Forelimb muscle (tissue), 1 donor: ENCODE measurements at places on chromosomes 12 and 14. TPM values are rescaled to one million over a fixed set of nuclear protein-coding genes. Genes with fewer than 3 reads are reported as not detected.

DNA sequence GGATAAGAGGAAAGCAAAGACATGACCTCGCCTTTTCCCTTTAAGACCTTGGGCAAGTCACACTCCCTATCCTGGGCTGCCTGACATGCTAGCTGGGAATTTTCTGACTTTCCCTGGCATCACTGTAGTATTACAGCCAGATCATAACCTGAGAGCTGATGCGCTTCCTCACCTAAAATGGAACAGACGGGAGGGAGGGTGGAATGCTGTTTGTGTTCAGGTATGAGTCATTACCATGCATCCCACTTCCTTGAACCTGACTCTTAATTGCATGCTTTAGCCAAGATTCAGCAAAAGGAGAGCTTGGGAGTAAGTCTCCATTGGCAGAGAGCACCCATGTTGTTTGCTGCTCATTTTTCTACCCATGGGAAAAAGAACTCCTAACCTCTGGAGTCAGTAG lies 156.5 kb downstream of the KCNK10 start:
- DNase-seq, result no peak

DNA sequence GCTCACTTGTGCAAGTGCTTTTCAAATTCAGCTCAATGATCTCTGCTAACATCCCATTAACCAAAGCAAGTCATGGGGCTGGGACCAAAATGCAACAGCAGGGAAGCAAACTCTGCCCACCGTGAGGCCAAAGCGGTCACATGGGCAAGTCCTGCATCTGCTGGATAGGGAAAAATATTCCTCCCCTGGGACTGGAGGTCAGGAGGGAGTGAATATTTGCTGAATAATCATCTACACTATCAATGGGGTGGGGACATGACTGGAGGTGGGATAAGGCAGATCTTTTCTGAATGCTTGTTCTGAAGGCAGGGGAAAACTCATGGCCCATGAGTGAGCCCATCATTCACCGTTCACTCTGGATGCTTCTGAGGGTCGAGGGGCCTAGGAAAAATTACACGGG lies 45.1 kb upstream of the VRK1 start:
- DNase-seq, result no peak

- no peak for DNase-seq
These were observed 53.0 kb downstream of the SMUG1 start for GRCh38 chr12:54135621-54136350.

DNA sequence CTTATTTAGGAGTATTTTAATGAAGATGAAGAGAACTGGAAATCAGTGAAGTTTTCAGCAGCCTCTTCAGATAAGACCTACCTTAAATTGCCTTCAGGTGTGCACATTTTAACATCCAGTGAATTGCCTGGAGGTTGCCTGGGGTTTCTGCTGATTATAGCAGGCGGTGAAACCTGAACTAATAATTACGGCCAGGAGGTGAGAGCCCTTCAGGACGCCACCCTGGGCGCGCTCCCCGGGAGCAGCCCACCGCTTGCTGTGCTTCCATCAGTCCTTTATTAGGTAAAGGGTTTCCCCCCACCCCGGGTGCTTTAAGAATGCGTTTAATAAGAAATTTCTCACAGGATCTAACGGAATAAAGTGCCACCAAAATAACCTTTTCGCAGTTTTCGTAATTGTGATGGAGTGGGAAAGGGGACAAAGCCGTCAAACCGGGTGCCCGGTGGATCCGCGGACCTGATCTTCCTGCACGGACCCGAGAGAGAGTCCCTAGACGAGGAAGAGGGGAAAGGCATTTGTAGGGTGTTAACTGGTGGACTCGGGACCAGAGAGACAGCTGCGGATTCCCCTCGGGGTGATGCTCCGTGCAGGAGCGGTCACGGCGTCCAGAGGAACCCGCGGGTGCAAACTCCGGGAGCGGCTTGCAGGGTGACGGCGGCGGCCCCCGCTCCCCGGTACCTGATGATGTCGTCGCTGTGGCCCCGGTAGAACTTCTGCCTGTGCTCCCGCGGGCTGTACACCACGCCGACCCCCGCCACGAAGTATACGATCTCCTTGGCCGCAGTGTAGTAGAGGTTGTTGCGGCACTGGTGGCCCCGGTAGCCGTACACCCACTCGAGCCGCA lies 902 bp downstream of the EML5 start:
- DNase-seq, result no peak

- peak; percentile 22 for DNase-seq
These were observed 68.6 kb upstream of the MAX start for GRCh38 chr14:65170768-65171507.

GRCh38 chr12:111076611-111077451 lies 156.5 kb upstream of the MYL2 start:
- no peak for DNase-seq

- DNase-seq, result no peak
These were observed 275.4 kb downstream of the TRHDE start for GRCh38 chr12:72547573-72547972.

DNA sequence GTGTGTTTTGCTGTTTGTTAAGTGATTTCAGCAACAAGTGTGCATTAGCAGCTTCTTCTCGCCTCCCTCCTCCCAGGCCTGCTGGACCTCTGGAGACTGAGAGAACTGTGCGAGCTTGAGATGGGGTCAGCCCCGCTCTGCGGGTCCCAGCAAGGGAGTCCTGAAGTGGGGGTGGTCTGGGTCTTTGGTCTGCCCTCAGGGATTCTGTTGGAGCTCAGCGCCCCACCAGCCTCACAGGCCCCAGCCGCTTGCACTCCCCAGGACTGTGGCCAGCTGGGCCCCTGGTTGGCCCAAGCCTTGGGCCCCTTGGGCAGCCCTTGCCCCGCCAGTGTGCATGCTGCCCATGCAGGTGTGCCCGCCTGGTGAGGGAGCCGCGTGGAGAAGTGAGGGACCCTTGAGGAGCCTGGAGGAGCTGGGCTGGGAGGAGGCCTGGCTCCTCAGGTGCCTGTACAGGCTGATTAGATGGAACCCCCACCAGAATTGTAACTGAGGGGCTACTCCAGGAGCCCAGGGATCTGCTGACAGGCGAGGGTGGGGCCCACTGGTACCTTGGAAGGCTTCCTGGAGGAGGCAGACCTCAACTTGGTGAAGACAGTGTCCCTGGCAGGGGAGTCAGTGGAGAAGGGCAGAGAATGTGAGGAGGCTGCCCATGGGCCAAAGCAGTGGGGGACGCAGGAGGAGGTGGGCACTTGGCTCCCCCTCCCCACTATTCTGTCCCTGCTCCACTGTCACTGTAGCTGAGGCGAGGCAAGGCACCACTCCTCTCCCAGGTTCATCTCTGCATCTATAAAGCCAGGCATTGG lies 56.7 kb downstream of the BEGAIN start:
- DNase-seq, result no peak

DNA sequence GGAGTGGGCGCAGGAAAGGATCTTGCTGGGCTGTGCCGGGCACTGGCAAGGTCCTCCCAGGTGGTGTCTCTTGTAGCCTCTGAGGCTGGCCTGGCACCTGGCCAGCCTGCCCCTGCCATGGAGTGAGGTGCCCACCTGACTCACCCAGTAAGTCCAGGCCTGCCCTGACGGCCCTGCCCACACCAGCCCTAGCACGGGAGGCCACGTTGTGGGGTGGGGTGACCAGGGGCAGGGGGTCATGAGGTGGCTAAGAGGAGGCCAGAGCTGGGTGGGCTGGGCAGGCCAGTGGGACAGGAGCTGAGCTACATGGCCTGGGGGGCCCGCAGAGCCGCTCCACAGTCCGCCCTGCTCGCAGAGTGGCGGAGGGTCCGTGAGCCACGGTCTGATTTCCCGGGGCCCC lies 45.4 kb downstream of the KIF26A start:
- DNase-seq, result no peak

DNA sequence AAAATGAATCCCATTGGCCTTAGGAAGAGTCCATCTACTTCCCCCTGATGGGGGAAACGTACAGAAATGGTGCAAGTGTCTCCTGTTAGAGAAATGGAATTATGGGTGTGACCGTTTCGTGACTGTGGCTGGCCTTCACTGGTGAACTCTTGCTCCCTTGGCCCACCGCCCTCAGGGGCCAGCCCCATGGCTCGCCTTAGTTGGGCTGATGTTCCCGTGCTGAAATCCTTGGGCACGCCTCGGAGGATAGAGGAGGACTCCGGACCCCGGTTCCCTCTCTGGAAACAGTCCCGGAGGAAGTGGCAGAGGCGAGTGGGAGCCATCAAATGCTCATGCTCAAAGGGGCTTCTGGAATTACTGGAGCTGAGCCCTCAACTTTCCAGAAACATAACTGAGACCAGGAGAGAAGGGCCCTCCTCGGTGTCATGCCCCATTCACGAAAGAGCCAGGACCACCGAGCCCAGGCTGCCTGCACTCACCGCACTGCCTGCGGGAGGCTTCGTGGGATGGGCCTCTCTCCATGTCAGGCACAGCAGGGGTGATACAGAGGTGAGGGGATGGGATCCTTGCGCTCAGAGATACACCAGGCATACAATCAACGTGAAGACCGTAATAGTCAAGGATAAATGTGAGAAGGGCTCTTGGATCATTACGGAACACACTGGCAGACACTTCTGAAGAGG lies 10.1 kb upstream of the CACNA2D4 start:
- no peak for DNase-seq

GRCh38 chr12:39431797-39432196 lies 11.1 kb downstream of the KIF21A start:
- no peak for DNase-seq

DNA sequence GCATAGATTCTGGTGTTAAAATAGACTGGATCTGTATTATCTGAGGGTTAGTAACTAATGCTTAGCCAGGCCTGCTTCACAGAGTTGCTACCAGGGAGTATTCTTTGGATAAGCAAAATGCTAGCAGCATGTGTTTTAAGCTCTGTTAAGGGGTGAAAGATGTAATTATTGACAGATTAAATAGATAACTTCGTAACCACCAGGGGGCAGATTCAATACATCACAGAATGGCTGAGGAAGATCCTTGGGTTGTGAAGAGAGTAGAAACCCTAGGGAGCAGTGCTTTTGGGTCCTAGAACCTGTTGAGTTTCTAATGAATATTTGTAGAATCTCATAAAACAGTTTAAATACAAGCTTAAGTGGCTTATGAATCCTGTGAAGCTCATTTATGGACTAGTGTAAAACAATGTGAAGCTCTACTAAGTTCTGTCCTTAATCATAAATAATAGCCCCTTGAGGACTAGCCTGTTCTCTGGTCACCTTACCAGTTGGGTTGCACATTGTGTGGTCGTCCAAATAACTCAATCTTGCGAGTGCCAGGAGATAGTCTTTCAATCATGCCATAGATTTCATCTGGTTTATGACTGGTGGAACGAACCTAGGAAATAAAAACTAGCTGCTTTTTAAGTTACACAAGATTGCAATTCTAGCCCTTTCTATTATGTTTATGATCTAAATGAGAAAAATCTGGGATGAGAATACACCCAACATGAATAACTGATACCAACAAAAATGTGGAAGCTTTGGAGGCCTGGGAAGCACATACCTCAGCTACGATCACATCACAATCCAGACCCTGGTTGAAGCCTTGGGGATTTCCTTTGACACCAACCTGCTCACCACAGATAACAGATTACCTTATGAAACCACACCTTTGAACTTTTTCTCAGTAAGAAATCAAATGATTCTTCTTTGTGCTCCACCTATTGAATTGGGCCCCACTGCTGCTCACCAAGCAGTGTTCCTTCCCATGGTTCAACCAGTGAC lies 12.3 kb downstream of the METTL3 start:
- peak; percentile 38 for DNase-seq

- DNase-seq, result no peak
These were observed 127.7 kb upstream of the SRRM4 start for GRCh38 chr12:118853634-118854033.

DNA sequence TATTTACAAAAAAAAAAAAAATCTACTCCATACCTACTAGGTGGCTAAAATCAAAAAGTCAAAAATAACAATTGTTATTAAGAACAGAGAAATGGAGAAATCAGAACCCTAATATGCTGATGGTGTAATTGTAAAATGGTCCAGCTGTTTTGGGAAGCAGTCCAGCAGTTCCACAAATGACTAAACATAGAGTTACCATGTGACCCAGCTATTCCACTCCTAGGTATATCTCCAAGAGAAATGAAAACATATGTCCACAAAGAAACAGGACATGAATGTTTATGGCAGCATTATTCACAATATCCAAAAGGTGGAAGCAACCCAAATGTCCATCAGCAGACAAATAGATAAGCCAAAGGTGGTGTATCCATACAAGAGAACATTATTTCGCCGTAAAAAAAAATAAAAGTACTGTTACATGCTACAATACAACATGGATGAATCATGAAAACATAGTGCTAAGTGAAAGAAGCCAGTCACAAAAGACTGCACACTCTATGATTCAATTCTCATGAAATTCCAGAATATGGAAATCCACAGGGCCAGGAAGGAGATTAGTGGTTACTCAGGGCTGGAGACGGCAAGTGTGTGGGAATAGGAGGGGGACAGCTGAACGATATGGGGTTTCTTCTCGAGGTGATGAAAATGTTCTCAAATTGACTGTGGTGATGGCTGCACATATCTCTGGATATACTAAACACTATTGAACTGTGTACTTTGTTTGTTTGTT lies 9.1 kb upstream of the DPF3 start:
- no peak for DNase-seq

DNA sequence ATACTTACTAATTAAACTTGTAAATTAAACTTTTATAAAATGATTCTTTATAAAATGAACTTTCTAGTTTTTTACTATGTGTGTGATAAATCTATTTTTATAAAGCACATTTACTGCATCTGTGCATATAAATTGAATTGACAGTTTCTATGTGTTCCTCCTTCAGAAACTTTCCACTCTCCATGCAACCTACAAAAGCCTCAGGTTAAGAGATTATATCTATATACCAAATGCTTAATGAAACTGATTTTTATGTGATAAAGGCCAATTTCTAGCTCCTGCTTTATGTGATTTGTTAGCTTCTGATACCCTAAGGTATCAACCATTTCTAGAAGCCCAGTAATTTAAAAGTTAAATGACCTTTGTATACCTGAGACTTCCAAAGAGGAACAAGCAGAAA lies 174.0 kb downstream of the SRGAP1 start:
- no peak for DNase-seq

DNA sequence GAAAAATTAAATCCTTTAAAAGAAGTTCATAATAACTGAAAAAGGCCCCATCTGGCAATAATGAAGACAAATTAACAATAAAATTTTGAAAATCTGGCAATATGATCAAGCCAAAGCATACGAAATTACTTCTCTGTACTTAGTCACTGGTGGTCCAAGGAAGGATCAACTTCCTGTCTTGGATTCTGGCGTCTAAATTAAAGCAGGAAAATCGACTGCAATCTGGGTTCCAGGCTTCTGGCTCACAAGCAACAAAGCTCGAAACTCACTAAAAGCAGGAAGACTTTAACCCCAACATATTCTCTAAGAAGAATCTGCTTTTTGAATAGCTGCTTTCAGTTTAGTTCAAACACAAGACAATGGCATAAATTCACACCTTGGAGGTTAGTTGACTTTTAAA lies 49.7 kb downstream of the LRIG3 start:
- DNase-seq, result no peak

- DNase-seq, result no peak
These were observed 57.8 kb downstream of the RIMBP2 start for GRCh38 chr12:130658145-130658911.

- no peak for DNase-seq
These were observed 38.2 kb upstream of the GNPNAT1 start for GRCh38 chr14:52829527-52830185.

Gene TMEM132C
- polyA plus RNA-seq, result 1.7 TPM

Gene GPR84
- polyA plus RNA-seq, result 0.15 TPM

Gene CCDC196
- not detected for polyA plus RNA-seq

Gene VAMP1
- polyA plus RNA-seq, result 9.7 TPM

Gene ACTR10
- polyA plus RNA-seq, result 66.4 TPM

Gene CMA1
- not detected for polyA plus RNA-seq

Gene RD3L
- polyA plus RNA-seq, result not detected

Gene AJUBA
- polyA plus RNA-seq, result 44.8 TPM
